Stimulated activated CD4-positive, alpha-beta T cell treated with anti-CD3 and anti-CD28 coated beads, Interleukin-12 subunit alpha, Interleukin-12 subunit beta, amount 100 ng/mL, for 4 hours (primary cell): ENCODE measurements at places on chromosomes 4 and X.
A peak's percentile ranks its signal among the peaks of the same experiment; 100 is the strongest.

DNA sequence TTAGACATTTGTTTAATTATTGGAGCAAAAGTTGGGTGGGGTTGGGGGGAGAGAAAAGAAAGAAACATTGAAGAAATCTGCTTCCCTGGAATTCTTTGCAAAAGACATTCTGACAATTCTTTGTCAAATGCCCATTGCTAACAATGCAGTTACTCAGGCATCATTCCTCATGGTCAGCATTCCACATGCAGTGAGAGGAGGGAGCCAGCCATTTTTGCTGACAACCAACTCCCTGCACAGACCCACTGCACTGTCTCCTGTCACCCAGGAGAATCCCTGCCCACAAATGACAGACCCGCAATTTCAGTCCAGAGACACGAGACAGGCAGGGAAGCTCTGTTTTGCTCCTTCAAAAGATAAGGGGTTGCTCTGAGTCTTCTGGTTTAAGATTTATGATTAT is 985.1 kb upstream of the SLIT2 start:
- DNase-seq: no peak

DNA sequence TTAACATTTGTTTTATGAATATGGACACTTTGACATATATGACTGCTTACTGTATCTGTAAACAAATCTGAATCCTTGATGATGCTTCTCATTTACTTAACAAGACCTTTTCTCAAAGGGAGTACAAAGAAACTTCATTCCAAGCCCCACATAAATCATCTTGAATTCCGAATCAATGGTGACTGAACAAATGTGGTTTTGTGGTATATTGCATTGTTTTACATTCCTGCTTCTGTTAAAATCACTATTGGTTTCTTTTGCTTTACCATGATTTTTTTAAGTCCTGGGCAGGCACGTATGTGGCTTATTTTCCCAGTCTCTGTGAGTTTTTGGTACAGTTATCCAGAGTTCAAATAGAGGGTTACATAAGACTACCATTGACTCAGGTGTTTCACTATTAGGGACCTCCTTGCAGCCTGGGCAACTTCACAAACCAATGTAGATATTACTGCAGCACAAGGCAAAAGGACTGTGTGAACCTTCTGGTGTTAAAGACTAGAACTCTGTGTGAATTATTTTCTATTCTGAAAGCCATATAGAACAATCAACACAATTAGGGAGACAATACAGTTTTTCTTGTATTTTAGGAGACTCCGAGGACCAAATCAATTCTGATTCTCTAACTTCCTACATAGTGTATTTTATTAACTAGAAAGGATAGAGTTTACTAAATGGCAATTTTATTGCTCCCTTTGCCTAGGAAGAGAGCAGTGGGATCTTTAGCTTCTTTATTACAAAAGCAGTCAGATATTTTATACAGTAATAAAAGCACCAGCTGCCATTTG is 196.4 kb downstream of the GALNTL6 start:
- no peak for DNase-seq

DNA sequence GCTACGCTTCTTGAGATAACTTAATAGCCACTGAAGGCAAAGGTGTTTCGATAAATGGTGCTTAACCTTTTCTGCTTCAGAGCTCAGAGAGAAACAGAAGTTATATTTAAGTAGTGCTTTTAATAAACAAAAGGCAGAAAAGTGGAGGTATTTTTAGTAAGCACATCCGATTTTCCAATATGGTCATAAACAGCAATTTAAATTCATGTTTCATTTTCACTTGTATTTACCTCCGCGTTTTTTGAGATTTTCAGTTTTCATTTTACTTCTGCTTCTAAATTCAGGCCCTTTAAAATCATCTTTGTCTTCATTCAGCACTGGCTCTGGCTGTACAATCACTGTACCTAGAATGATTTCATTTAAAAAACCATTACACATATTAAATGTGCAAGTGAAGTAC is 92.4 kb downstream of the ATRX start:
- no peak for DNase-seq

GRCh38 chrX:31543634-31544033 is 471.8 kb upstream of the FTHL17 start:
- DNase-seq: no peak

GRCh38 chrX:24732766-24733500 is 39.2 kb downstream of the POLA1 start:
- no peak for DNase-seq

- no peak for DNase-seq
Observed at GRCh38 chrX:38205039-38205438, 15.6 kb downstream of the SRPX start.

DNA sequence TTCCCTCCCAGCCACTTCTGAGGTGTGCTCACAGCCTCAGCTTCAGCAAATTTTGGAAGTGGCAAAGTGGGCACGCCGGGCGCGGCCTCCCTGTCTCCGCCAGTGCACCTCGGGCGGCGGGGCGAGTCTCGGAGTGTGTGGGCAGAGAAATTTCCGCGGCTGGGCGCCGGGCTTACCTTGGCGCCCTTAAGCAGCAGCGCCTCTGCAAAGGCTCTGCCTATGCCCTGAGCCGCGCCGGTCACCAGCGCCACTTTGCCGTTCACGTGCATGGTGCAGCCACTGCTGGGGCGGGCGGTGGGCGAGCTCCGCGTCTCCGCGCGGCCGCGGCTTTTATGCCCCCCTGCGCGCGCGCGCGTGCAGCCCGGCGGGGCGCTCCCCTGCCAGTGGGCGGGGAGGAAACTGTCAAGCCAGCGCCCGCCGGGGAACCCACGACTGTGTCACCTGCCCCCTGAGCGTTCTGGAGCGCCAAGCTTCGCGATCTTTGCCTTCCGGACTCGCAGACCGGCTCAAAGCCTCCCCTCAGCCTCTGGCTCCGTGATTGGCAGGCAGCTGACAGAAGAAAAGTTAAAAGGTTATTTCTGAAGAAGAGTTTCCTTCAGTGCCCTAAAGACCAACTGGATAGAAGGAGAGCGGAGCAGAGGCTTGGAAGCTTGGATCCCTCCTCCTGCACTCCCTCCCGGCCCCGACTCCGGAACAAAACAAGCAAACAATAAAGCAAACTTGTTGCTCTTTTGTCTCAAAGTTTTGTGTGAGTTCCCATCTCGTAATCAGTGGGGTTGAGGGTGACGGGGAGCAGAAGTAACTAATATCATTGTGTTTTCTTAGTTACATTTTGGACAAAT is at the start of gene HPGD:
TSS of gene HPGD (minus strand) at position 306 of the 842 bp plus-strand sequence. CDS start at position 269, 37 bp downstream.
- peak; percentile 25 for DNase-seq

- DNase-seq: no peak
Observed at GRCh38 chrX:69117876-69118526, 47.3 kb downstream of the PJA1 start.

- DNase-seq: no peak
Observed at GRCh38 chr4:89204624-89205023, 93.3 kb downstream of the TIGD2 start.

GRCh38 chrX:41472231-41472815 is 25.2 kb downstream of the NYX start:
- no peak for DNase-seq

- DNase-seq: no peak
Observed at GRCh38 chr4:30380404-30380998, 339.7 kb upstream of the PCDH7 start.
